ENCODE measurements at places on chromosomes 6 and 20.
A peak's percentile ranks its signal among the peaks of the same experiment; 100 is the strongest.

DNA sequence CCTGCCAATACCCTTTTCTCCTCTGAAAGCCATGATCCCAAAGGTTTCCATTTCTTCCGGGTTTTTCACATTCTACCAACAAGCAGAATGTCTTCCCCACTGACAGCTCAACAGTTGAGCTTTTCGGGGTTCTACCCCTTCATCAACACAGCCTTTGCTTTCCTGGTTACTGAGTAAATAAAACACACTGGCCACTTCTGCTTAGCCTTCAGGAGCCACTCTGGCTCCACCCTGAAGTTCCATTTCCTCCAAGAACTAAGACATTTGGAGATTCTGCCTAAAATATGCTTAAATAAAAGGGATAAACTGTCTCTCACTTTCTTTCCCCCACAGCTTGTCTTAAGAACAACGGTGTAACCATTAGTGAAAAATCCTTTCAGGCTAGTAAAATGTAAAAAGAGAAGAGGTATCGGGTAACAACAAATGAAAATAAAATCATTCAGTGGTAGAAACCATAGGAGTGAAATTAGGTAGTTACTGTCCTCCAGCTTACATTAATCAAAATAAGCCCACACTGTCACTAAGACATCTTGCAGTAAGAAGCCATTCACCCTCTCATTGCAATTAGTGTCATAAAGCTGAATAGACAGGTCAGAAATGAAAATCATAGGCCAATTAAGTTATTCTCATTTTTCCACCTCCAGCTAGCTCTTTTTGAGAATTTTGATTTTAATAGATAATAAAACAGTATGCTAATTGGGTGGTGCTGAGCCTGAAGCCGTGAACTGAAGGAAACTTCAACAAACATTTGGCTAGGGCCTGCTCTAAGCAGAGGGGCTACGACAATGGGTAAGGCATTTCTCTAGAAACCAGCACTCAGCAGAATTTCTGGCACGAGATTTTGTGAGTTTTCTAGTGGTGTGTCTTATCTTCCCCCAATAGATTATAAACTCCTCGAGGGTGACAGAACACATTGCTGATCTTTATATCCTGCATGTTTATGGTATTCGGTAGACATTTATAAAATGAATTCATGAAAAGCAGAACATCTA lies 194.2 kb downstream of the KHDC1L start:
- no peak for DNase-seq

DNA sequence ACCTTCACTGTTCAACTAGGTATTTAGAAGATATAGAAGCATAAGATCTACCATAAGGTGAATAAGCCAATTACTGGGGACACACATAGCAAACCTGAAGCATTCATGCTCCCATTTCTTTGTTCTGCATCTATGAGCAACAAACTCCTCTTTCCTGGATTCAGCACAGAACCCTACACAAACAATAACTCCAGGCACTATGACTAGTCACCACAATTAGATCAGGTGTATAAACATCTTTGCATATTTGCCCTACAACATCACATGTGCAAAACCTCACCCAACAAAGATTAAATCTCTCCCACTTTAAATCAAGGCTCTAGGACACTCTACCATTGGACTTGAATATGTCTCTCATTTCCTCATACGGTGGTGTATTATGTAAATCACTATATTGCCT lies 652.3 kb downstream of the EPHA7 start:
- no peak for DNase-seq

DNA sequence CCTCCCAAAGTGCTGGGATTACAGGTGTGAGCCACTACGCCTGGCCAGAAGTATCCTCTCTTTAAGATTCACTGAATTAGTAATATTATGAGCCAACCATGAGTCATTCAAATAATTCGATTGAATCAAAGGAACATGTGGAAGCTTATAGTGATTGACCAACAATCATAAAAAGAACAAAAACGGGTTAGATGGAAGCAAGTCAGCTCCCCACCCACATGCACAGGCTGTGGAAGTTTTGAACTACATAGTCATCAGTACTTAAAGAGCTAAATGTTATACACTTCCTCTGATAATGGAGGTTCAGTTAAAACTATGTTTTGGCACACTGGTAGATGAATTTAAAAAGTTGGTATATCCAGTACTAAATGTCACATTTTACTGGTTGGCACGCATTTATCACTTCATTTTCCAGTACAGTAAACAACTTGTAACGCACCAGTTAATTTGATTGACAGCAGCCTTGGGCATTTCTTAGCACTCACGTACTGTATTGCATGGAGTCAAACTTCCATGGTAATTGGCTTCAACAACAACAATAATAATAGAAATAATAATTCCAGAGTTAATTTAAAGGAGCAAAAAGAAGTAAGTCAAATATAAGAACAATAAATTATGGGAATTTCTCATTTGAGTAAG lies 1107.3 kb upstream of the MAP3K7 start:
- DNase-seq: no peak

- no peak for DNase-seq
Observed at GRCh38 chr6:138063726-138064125, 43.5 kb downstream of the PERP start.

DNA sequence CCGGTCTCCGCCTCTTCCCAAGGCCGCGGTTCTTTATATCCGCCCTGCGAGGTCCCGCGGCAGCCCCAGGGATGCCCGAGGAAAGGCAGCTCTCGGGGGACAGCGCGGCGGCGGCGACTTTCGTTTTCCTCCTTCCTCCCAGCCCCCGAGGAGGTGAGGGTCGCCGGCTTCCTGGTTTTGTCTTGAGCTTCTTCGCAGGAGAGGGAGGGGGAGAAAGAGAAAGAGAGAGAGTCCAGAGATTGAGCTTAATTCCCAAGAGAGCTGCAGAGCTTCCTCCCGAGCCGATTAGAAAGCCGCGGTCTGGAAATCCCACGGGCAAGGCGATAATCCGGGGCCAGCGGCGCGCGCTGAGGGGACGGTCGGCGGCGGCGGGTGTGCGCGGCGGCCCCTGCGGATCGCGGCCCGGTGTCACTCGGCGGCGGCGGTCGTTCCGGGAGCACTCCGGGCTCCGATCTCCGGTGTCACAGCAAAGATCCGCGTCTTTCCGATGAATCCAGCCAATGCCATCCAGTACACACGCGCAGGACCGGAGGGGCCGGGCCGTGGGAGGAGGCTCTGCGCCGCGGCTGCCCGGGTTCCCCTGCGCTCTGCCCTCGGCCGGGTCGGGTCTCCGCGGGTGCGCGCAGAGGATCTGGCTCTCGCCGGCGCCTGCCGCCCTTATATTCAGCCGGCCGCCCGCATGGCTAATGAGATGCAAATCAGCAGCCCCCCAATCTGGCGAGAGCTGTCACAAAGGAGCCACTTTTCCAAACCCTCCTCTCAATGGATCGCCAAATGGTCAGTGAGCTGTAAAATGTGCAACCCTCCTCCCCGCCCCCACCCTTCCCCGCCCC lies at the start of gene DLL1:
TSS of gene DLL1 (minus strand) at position 783 of the 833 bp plus-strand sequence. CDS start 939 bp downstream, outside the sequence.
- DNase-seq: peak; percentile 27

DNA sequence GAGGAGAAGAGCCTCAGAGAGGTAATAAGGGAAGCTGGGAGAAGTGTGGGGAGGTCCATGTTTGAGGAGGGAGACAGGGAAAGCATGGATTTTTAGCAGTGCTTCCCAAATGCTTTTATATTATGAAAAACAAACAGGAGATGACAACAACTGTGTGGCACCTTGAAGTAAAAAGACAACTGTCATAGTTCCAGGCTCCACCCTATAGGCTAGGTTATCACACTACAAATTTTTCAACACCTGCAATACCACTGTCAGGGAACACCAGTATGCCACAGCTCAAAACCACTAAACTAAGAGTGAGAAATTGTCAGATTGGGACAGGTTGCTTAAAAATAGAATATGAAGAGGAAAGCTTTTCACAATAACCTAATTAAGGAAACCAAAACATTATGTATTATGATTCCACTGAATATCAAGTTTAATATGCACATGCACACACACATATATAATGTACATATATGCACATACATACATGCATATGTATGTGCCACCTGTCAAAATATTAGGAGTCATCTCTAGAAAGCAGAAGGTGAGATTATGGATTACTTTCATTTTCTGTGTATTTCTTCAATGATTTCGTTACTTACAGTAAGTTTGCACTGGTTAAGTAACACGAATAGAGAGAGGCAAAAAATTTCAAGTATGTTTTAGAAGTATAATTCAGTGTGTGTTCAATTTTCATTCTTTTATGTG lies 261.2 kb downstream of the PTPRK start:
- peak; percentile 28 for DNase-seq

DNA sequence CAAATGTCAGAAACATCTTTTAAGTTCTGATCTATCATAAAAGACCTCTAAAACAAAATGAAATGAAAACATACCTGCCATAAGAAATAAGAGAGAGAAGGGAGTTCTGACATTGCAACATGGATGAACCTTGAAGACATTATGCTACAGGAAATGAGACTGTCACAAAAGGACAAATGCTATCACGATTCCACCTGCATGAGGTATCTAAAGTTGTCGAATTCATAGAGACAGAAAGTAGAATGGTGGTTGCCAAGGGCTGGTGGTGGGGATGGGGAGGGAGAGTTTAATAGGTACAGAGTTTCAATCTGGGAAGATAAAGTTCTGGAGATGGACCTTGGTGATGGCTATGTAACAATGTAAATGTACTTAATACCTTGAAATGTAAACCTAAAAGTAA lies 3.3 kb downstream of the EZR start:
- no peak for DNase-seq

DNA sequence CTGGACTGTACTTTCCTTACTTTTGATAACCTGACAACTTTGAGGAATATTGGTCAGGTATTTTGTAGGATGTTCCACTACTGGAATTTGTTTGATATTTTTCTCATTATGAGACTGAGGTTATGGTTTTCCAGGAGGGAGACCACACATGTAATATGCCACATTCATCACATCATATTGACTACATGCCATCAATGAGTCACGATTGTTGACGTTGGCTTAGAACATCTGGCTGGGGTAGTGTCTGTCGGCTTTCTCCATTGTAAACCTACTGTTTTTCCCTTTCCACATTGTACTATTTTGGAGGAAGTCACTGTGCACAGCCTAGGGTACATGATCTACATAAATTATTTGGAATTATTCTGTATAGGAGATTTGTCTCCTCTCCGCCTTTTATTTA lies 1.4 kb upstream of the STX11 start:
- DNase-seq: no peak

DNA sequence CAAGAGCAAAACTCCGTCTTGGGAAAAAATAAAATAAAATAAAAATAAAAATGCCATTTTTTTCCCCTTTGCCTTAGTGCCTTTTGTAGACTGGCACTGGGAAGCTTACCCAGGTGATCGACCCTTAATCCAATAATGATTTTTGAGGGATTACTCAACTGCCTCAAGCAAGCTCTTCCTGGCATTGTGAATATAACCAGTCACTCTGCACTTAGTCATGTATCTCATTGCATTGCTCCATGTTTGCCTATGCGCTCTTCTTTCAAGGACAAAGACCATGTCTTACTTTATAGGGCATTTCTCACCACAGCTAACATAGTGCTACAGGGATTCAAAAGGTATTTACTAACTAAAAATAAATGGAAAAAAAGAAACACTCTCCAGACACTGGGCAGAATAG lies 13.0 kb downstream of the GFOD1 start:
- DNase-seq: no peak

DNA sequence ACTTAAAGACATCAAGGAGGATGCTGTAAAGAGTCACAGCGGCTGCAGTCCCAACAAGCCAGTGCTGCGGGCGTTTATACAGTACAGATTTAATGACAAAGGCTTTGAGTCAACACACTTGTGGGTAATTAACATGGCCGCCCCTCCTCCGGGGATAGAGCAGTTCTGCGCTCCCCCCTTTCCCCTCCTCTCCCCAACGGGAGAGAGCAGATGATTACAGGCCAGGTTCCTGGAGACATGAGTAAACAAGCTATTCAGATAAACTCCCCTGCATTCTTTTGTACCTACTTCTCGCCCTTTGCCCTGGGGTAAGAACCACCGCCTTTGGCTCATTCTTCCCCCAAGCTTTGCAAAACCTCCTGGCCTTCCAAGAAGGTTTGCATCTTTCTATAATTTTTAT lies 23.6 kb upstream of the FABP7 start:
- no peak for DNase-seq

DNA sequence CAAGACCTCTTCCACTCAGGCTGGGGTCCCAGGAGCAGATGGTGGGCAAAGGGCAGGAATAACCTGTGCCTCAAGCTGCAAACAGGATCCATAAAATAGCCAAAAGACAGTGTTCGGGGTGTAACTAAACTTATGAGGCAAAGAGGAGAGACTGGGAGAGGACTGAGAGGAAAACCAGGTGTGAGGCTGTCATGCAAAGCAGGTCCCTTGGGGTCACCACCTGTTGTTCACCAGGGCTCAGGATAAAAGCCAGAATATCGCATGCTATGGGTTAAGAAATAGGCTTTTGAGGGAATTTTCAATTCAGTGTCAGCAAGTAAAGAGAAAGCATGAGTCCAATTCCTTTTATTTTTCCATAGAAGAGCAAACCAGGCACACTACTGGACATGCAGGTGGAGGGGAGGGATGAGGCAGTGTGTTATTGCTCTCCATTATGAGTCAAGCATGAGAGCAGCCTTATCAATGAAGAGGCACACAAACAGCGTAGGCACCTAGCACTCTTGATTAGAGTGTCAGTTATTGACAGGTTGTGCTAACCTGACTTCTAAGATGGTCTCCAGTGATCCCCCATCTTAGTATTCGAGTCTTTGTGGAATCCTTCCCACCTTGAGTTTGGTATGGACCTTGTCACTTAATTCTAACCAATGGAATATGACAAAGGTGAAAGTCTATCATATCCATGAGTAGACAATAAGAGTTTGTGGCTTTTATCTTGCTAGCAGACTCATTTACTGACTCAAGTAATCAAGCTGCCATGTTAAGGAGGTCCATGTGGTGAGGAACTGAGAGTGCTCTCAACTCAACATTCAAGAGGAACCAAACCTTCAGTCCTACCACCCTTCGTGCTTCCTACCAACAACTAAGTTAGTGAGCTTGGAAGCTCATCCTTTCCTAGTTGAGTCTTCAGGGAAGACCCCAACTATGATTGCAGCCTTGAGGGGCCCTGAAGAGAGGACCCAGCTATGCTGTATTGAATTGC lies 18.8 kb downstream of the HLA-E start:
- DNase-seq: no peak

GRCh38 chr6:31293343-31293742 lies 21.5 kb upstream of the HLA-C start:
- DNase-seq: no peak

DNA sequence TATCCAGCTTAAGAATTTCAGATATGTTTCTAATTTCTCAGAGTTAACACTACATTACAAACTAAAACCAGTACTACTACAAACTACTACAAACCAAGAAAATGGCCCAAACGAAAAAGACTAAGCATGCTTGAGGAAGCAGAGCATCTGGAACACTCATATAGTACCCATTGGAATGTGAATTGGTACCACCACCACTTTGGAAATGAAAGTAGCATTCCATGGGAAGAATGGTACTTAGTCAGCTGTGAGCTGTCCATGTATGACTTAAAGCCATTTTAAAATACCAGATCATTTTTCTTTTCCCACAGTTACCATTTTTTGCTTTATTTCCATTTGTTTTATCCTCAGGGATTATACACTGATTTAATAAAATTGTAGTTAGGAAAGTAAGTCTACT lies 30.5 kb downstream of the FBXO9 start:
- no peak for DNase-seq
